ENCODE measurements at places on chromosomes 3 and 15.

DNA sequence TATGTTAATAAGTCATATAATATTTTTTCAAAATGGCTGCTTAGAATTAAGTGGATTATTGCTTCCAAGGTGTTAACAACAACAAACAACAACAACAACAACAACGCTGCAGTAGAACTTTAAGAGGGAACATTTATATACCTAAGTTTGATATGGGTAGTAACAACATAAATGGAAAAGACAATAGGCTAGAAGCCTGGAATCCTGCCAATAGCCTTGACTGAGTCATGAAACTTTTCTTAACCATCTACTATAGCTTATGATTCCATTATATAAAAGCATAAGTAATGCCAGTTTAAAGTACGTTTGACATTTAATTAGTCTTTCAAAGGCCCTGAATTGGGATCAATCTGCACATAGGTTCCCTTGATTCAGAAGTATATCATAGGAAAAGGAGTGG, 31.2 kb downstream of the SATB1 start:
- no peak for DNase-seq

DNA sequence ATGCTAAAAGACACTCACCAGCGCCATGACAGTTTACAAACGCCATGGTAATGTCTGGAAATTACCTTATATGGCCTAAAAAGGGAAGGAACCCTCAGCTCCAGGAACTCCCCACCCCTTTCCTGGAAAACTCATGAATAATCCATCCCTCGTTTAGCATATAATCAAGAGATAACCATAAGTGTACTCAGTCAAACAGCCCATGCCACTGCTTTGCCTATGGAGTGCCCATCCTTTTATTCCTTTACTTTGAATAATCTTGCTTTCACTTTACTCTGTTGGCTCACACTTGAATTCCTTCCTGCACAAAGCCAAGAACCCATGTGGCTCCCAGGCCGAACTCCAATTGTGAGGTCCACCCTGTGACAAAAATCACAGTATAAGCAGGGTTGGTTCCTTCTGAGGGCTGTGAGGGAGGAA, 19.1 kb upstream of the FSTL1 start:
- DNase-seq: no peak

GRCh38 chr3:68893600-68894239, 38.6 kb downstream of the TAFA4 start:
- DNase-seq: no peak

GRCh38 chr15:31857194-31857593, 173.1 kb upstream of the CHRNA7 start:
- DNase-seq: no peak

- no peak for DNase-seq
Observed at GRCh38 chr3:157059181-157059580, 100.8 kb downstream of the CCNL1 start.

- DNase-seq: no peak
Observed at GRCh38 chr3:185439745-185440466, 58.9 kb downstream of the TMEM41A start.

All from SJSA1 (cell line).